ENCODE measurements at places on chromosomes 5 and 9.

- no peak for DNase-seq
Measured at GRCh38 chr5:153399595-153399994, 90.9 kb upstream of the GRIA1 start.

DNA sequence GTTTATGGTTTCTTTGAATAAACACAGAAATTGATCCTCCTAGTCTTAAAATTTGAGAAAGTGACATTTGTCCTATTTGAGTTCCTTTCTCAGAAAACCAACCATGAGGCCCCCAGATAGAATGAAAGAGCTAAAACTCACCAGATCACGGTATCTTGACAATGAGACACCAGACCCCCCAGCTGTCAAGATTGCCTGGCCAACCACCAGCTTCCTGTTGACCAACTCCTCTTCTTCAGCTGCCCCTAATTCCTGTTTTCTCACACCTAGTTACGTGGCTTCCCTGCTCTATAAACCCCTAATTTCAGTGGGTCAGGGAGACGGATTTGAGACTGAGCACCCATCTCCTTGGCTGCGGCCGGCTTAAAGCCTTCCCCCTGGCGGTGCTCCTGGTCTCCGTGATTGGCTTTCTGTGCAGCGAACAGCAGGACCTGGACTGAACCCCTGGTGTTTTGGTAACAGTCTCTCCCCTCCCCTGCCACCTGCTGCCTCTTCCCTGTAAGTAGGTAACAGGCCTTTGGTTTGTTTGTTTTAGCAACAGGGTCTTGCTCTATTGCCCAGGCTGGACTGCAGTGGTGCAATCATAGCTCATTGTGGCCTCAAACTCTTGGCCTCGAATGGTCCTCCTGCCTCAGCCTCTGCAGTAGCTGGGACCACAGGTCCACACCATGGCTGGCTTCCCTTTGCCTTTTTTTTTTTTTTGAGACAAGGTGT lies 4.8 kb upstream of the ENTPD2 start:
- DNase-seq, result no peak

- DNase-seq, result peak; percentile 36
Measured at GRCh38 chr9:87465816-87466215, 31.9 kb upstream of the DAPK1 start.

GRCh38 chr9:135489188-135489906 lies 9.8 kb downstream of the PPP1R26 start:
- DNase-seq, result no peak

GRCh38 chr9:129513282-129513681 lies 107.6 kb downstream of the C9orf50 start:
- no peak for DNase-seq

GRCh38 chr5:10731913-10732312 lies 29.1 kb downstream of the DAP start:
- no peak for DNase-seq

DNA sequence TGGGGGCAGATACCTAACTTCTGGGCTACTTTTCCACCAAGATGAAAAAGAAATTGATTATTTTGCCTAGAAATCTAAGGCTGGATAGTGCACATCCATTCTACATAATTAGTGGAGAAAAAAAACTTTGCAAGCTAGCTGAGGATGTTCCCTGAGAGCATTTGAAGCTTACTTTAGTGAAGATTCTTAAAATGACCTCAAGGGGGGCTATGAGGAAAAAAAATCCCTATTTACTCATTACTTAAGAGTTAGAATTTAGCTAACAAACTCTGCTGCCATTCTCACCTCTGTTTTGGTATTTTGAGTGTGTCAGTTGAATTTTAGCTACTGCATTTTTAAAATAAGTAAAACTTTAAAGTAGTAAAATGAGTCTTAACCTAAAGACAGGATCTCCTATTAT lies 9.2 kb upstream of the FGF10 start:
- no peak for DNase-seq

GRCh38 chr9:114721491-114722079 lies 39.6 kb upstream of the TEX48 start:
- DNase-seq, result no peak

- DNase-seq, result peak; percentile 70
Measured at GRCh38 chr5:134555890-134556311, 30.4 kb downstream of the JADE2 start.

GRCh38 chr5:68522863-68523262 lies 307.3 kb downstream of the PIK3R1 start:
- no peak for DNase-seq

GRCh38 chr5:135448071-135448739 lies 1.1 kb upstream of the DCANP1 start:
- DNase-seq, result no peak

DNA sequence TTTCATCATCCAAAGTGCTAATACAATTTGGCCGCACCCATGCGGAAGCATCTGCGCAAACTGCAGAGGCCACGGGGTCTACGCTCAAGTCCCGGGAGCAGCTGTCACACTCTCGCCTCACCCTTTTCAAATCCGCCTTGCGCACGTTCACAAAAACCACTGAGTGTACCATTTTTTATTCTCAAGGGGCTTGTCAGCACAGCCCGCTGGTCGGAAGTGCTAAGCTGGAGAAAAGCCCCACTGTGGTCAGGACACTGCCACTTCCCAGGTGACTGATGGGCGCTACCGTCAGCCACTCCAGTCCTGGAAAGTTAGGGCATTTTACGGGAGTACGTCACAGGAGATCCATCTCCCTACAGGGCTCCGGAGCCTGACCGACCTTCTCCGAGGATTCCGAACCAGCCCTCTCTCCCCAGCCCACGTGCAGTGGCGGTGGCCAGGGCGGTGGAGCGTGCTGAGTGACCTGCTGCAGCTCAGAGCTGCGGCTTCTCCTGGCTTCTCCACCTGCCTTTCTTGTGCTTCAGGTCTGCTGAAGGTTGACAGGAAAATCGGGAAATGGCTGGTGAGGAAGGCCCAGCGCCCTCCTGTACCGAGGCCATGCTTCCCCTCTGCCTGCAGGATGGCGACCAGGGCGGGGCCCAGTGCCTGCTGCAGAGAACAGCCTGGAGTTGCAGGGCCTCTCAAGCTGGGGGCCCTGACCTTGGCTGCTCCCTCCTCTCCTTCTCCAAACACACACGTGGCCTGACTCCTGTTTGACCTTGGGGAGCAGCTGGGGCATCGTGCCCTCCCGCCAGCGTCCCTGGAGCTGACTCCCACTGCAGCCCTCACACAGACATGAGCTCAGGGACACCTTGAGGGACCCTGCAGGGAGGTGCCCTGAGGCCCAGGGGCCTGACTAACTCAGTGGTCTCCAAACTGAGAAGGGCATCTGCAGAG lies 14.3 kb downstream of the RASGEF1C start:
- DNase-seq, result no peak

- peak; percentile 47 for DNase-seq
Measured at GRCh38 chr9:132078699-132079356, 839 bp downstream of the MED27 start.

DNA sequence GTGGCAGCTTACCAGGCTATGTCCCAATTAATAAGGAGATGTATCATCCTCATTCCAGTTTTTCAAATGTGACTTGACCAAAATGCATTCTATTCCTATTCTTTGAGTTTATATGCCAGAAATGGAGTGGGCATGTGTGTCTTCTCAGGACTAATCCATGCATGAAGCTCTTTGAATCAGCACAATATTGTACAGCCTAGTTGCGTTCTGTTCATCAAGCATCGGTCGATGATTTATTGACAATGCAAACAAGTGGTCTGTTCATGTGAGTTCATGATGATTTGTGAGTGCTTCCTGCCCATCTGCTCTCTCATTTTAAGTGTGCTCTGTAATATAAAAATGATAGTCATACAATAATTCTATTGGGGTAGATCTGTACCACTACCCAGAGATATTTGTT lies 48.3 kb downstream of the PALM2AKAP2 start:
- no peak for DNase-seq

GRCh38 chr9:36603006-36603405 lies 30.3 kb downstream of the MELK start:
- no peak for DNase-seq
